ENCODE measurements at places on chromosomes 5 and 9. TPM values are rescaled to one million over a fixed set of nuclear protein-coding genes. Genes with fewer than 3 reads are reported as not detected.

- no peaks in the 10 kb centered on the region for H3K36me3 ChIP-seq
- H3K27me3 ChIP-seq: no peaks in the 10 kb centered on the region
- H3K4me1 ChIP-seq: no peaks in the 10 kb centered on the region
- H3K4me3 ChIP-seq: no peak overlapping the region
- DNase-seq: no peak
- no peak overlapping the region for H3K27ac ChIP-seq
Measured at GRCh38 chr5:128667152-128667551, 129.1 kb upstream of the FBN2 start.

The HSPB3 gene
- not detected for total RNA-seq

- peaks cover 15% of the 10 kb centered on the region for H3K27me3 ChIP-seq
- DNase-seq: no peak
- H3K4me3 ChIP-seq: no peak overlapping the region
- H3K27ac ChIP-seq: no peak overlapping the region
- peaks cover 15% of the 10 kb centered on the region for H3K4me1 ChIP-seq
- H3K36me3 ChIP-seq: peaks cover 3% of the 10 kb centered on the region
Measured at GRCh38 chr9:19411316-19411715, 2.5 kb downstream of the ACER2 start.

GRCh38 chr9:14271093-14271673 lies 42.8 kb downstream of the NFIB start:
- peaks cover 1% of the 10 kb centered on the region for H3K4me1 ChIP-seq
- H3K27ac ChIP-seq: no peak overlapping the region

The FOXD4 gene
- 0.22 TPM for total RNA-seq
